Dermis microvascular lymphatic vessel endothelial cell (primary cell): ENCODE measurements at places on chromosomes 11 and 22.

DNA sequence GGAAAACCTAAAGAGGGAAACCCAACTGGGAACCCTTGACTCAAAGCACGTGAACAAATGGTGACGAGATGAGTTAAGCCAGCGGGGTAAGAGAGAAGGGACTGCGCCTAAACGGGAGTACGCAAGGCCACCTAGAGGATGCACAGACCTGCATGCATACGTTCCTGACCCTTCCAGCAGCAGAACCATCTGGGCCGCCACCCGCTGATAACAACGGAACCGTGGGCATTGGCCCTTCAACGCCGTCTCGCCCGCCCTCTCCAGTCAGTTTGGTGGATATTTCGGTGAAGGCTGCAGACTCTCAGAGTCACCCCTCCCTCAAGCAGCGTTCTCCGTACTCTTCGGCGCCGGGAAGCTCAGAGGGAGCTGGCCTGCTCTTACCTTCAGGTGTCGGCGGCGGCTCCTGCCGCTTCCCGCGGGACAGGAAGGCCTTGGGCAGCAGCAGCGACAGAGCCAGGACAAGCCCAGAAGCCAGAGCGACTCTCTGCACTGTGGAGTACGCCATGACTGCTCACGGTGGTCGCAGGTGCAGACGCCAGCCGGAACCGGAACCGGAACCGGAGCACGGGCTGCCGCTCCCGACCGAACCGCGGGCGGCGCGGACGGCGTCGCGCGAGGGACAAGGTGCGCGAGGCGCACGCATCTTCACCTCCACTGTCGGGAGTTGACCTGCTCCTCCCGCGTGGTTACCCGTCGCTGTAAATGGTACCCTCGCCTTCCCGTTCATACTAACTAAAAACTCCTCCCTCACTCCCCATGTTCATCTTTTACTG, at the start of gene RIC3:
Gene RIC3, minus strand, starts transcription at position 541 of the 773 bp plus-strand sequence. Its CDS starts 36 bp downstream, at position 505.
- no peak for DNase-seq

- no peak for DNase-seq
Measured at GRCh38 chr11:60158636-60159035, 24.2 kb downstream of the MS4A6A start.

GRCh38 chr11:6526411-6527135, 29.5 kb downstream of the DNHD1 start:
- DNase-seq: no peak

DNA sequence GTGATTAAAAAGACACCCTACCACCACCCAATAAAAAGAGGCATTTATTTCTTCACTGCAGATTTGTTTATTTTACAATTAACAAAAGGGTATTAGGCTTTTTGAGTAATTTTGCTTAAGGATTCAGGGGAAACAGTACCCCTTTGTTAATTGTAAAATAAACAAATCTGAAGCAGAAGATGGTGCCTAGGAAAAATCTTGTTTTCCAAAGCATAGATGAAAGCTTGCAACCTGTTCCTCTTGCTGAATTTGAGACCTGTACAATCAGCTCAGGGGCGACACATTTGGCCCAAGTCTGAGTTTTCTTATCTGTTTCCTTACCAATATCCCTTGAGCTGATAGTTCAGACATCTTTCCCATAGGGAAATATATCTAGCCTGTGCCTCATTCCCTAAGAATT, 171.9 kb downstream of the GRIA4 start:
- no peak for DNase-seq

DNA sequence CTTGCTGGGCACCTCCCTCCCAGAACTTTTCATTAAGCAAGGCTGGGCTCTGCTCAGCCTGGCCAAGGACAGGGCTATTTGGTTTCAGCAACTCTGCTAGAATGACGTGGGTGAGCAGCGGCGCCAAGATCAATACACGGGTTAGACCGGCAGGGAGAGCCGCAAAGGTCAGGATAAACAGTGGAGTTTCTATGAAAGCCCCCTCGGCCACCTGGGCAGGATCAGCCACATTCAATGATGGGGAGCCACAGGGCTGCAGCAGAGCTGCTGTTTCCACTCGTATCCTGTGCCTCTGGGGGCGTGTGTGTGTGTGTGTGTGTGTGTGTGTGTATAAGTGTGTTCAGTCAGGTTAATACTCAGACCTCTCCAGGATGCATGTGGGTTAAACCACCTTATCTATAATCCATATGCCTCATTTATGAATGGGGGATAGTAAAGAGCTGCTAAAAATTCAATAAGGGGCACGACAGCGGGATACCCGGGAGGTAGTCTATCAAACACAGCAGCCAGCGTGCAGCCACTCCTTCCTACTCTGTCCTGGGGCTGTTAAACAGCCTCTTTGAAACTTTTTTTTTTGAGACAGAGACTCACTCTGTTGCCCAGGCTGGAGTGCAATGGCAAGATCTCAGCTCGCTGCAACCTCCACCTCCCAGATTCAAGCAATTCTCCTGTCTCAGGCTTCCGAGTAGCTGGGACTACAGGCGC, 34.8 kb downstream of the MYH9 start:
- peak; percentile 85 for DNase-seq

DNA sequence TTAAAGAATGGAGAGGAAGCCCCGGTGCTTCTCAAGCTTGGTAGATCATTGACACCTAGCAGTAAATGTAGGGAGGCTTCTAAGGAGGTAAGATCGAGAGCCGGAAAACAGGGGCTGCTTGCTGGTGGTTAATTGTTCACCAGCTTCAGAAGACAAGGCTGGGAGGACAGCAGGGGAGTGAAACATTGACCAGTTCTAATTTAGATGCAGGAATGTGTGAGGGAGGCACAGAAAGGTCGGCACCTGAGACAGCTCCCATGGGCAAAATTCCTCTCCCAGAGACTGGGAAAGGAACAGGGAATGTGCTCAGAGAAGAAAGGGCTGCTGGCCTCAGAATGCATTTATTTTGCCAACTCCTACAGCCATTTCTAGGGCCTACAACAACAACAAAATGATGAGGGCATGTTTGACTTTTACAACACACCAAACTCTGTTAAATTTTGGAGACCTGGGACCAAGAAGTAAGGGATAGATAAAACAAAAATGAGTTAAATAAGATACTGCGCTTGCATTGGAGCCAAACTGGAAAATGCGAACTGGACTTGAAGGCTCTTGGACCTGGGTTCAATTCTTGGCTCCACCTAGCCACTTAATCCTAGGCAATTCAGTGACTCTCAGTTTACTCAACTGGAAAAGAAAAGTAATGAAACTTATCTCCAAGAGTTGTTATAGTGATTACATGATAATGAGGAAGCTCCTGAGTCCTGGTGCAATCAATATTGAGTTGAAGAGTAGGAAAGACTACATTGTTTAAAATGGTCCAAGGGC, 31.0 kb downstream of the FZD4 start:
- DNase-seq: no peak

- DNase-seq: no peak
Measured at GRCh38 chr11:111793863-111794262, 27.7 kb upstream of the PPP2R1B start.

GRCh38 chr11:101582236-101582988, 1.4 kb downstream of the TRPC6 start:
- DNase-seq: no peak

GRCh38 chr11:13343067-13343466, 65.5 kb downstream of the BMAL1 start:
- no peak for DNase-seq

DNA sequence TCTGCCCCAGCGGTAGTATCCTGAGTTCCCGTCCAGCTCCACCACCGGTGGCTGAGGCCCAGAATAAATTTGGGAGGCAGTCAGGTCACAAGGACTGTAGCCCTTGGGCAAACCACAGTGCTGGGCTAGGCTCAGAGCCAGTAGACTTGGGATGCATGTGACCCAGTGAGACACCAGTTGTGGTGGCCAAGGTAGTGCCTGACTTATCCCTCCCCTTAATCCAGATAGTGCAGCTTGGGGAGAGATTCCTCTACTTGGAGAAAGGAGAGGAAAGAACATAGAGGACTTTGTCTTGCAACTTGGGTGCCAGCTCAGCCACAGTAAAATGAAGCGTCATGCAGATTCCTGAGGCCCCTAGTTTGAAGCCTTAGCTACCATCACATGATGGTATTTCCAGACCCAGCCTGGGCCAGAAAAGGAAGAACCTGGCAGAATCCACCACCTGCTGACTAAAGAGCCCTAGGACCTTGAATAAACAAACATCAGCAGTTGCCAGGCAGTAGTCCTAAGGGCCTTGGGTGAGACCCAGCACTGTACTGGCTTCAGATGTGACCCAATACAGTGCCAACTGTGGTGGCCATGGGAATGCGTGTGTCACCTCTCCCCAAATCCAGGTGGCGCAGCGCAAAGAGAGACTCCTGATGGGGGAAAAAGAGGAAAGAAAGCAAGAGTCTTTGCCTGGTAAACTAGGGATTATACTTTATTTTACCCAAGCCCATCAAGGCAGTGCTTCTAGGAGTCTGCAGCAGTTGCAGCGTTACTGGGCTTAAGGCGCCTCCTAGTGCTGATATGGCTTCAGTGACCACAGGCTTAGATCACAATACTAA, 17.0 kb upstream of the DDX10 start:
- peak; percentile 59 for DNase-seq

DNA sequence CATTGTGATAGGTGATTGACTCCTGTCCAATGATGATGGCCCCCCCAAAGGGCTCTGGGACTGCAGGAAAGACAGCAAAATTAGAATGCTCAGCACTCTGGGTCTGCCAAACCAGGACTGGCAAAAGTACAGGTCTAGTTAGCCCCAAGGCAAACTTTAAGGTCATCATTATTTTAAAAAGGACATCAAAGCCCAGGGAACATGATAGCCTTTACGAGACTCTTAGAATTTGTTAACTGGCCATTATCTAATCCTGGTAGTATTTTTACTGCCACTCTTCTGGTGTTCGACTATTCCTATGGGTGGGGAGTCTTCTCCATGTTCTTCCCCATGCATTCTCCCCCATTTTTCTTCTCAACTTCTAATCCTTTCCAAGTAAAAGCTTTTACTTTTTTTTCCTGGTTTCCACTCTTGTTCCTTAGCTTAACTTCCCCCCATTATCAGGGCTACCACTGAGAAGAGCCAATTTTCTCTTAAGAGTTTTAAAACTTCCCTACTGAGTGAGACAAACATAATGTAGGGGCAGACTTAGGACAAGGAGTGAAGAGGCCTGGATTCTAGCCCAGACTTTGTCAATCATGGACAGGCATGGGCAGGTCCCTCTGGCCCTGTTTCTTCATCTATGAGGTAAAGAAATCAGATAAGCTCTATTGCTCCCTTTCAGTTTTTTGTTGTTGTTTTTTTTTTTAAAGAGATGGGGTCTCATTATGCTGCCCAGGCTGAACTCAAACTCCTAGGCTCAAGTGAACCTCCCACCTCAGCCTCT, 7.1 kb downstream of the DDB1 start:
- no peak for DNase-seq

DNA sequence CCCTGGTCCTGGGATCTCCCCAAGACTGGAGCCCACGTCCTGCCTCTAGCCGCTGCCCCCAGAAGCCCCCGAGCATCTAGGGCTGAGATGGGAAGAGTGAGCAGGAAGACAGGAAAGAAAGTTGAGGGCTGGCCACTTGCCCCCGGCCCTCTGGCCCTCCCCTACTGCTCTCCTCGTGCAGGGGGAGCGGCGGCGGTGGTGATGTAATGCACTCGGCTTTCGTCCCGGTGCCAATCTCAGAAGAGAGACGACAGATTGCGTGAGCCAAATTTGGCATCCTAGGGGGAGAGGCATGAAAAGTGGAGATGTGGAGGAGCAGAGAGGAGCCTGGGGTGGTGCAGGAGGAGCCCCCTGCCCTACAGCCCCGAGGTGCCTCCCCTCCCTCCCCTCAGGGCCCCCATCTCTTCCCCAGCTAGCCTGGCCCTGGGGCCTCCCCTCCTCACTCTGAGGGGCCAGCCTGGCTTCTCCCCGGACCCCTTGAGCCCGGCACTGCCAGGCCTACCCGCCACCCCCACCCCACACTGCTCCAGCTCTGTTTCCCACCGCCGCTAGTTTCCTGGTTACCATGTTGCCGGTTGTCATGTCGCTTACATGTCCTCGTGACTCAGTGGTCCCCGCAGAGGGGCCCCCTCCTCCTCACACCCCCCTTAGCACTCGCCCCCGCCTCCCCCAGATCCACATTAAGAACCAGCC, 2.5 kb downstream of the KCNJ4 start:
- no peak for DNase-seq

DNA sequence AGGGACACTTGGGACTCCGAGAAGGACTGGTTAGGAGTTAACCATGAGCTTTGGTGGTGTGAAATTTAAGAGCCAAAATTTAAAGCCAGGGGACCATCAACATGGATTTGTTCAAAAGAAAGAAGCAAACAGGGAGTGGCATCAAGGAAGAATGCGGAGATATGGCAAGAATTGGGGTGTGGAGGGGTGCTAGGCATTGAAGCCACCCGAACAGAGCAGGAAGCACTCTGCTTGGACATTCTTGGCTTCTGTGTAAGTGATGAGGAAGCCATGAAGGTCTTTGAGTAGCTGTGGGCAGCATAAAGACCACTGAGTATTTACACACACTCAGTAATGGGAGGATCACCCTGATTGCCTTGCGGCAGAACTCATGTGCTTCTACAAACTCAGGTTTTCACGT, 27.2 kb upstream of the PAMR1 start:
- no peak for DNase-seq

DNA sequence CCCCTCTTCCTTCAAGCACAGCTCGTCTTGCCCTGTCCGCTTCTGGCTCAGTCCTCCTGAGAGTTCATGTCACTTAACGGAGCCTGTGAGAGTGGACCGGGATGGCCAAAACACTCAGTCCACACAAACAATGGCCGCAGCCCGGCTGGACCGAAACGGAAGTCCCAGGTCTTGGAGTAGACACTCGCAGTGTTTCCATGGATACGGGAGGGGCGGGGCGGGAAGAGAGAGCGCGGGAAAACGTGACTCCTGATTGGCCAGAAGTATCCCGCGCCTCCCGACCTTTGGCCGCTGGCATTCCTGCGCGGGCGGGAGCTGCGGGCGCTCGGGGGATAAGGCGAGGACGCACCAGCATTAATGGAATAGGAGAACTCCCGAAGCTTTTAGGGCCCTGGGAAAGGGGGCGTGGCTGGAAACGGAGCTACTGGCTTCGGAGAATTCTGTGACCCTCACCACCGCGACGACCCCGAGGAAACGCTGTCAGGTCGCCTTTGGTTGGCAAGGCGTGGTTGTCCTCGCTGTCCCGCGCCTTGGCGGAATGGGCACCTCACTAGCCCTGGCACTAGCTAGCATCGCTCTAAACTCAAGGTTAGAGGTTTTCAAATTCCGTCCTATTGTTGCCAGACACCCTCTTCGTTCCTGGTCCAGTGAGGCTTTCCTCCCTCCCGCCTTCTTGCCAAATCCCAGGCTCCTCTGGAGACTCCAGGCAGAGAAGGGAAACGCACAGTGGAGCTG, at the start of the genes NLRP14 and ZNF214:
Gene NLRP14, plus strand, starts transcription at position 297 of the 735 bp plus-strand sequence. CDS start 18,108 bp downstream, outside the sequence.
Gene ZNF214, minus strand, starts transcription at position 164 of the 735 bp plus-strand sequence. CDS start 17,511 bp downstream, outside the sequence.
- DNase-seq: peak; percentile 22

- DNase-seq: no peak
Measured at GRCh38 chr22:42912059-42912458, 55.0 kb upstream of the ARFGAP3 start.

- DNase-seq: no peak
Measured at GRCh38 chr22:42364604-42365110, 67.5 kb downstream of the NFAM1 start.

GRCh38 chr11:26191193-26191592, 140.7 kb upstream of the ANO3 start:
- DNase-seq: no peak

DNA sequence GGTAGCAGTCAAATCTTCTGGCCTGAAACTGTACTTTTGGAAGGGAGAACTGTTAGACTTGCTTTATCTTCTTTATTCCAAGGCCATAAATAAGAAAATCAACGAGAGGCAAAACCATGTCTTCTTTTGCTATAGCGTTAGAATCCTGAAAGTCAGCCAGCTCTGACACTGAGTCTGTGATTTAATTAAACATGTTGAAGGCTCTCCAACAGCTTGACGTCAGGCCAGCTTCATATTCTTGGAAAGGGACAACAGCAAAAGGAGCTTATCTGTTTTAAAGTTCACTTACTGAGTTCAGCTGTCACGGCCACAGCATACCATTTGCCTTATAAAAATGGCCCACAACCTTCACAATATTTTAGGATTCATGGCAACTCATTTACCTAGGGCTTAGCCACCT, 131.0 kb upstream of the LDLRAD3 start:
- DNase-seq: no peak
